ENCODE measurements at places on chromosomes 5 and 9. TPM values are rescaled to one million over a fixed set of nuclear protein-coding genes. Genes with fewer than 3 reads are reported as not detected.
A peak's percentile ranks its signal among the peaks of the same experiment; 100 is the strongest.

PCDHGA3 gene
- 3.2 TPM for total RNA-seq

SAXO1 gene
- not detected for total RNA-seq

EQTN gene
- total RNA-seq: not detected

GRCh38 chr9:69223605-69224004, 49.5 kb downstream of the TJP2 start:
- DNase-seq: peak; percentile 64

NXNL2 gene
- 7.7 TPM for total RNA-seq

- DNase-seq: no peak
Measured at GRCh38 chr5:159096243-159096923, 3.3 kb downstream of the EBF1 start.

LRRC19 gene
- total RNA-seq: not detected

DNA sequence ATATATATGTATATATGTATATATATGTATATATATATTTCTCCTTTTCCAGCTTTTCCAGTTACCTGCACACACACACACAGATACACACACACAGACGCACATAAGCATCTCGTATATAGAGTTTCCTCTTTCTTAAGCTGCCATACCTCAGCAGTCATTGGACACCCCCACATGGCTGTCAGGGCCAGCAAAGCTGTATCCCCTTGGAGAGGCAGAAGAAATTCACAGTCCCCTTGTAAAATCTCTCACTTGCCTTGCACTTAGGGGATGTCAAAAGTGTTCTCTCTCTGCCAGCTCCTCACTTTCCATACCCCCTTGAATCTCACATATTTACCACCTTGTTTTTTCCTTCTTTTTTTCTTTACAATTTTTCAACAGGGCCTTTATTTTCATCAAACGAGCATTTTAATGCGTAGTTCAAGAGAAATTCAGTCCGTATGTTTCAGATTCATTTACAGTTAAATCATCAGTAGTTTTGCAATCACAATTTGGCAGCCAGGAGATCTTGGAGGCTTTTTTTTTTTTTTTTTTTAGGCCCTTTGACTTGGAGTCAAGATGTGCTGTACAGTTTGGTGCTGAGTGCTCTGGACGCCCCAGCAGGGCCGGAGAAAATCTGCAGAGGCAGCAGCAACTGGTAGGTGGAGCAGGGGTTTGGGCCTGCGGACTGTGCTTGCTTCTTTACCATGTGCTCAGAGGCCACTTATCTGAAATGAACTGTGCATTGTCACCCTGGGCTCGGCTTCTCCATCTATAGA, 244.9 kb upstream of the KLF4 start:
- peak; percentile 96 for DNase-seq

DNA sequence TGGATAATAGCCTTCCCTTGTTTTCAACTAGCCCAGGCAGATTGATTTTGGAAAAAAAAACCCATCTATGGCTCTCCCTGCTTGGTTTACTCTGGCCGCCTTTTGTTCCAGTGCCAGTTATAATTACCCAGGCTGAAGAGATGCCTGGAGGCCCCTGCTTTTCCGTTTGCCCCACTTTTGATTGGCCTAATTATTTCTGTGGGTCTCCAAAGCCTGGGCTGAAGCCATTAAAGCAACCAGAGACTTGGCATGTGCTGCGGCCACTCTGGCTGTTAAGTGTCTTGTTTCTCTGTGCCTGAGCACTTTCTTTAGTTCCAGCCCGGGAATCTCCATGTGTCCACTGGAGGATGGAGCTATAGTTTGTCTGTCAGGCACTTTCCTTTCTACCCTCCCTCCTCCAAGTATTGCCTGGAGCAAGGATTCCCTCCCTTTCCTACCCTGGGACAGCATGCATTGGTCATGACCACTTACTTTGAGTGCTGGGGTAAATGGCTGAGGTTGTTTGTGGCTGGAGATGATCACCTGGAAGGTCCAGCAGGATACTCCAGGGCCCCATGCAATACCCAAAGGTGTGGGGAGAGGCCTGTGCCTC, 105.1 kb upstream of the CTSL start:
- no peak for DNase-seq

GRCh38 chr5:160685219-160685618, 166.8 kb downstream of the ATP10B start:
- DNase-seq: no peak

TRPM6 gene
- under 0.01 TPM for total RNA-seq

DNA sequence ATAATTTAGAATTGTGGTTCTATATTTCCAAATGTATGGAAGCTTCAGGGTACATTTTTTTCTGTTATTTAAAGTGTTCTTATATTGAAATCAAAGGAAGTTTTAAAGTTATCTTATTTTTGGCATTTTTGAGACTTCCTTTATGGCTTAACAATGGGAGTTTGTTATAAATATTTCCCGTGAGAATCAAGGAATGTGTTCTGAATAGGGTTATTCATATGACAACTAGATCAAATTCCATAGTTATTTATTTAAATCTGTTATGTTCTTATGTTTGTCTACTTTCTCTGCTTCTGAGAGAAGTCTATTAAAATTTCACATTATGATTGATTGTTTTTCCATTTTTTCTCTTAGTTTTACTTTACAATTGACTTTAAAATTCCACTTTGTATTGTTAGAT, 135.1 kb downstream of the ADAMTS16 start:
- DNase-seq: no peak

GRCh38 chr5:79448336-79448735, 65.6 kb downstream of the HOMER1 start:
- peak; percentile 19 for DNase-seq

Measured in fibroblast of villous mesenchyme (primary cell).